ENCODE measurements at places on chromosomes 16 and 17.

DNA sequence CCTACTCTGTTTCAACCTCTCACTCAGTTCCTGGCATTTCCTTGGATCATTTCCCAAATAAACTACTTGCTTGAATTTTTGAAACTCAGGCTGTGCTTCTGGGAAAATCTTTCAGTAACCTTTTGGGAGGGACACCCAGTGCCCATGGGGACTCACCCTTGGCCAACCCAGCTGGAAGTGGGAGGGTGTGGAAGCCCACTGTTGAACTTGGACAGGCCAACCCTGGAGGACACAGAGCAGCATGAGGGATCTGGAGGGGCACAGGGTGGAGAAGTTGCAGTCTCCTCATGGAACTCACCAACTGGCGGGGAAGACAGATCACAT, 11.2 kb downstream of the RTN4RL1 start:
- no peak for DNase-seq

DNA sequence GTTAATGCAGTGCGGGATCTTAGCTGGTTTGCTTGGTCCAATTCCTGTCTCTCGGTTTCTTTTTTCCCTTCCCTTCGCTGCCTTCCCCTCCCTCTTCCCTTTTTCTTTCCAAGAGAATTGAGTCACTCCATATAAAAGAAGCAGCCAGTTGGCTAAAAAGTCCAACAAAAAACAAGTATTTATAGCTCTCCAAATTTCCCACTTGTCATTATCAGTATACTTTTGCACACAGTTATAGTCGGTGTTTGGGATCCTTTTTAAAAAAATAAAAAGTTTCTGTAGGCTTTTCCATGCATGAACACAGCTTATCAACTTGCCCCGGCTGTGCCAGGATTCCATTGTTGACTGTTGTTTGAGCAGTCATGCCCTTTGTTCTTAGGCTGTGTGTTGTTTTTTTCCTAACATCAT, 24.9 kb downstream of the HMOX2 start:
- no peak for DNase-seq

DNA sequence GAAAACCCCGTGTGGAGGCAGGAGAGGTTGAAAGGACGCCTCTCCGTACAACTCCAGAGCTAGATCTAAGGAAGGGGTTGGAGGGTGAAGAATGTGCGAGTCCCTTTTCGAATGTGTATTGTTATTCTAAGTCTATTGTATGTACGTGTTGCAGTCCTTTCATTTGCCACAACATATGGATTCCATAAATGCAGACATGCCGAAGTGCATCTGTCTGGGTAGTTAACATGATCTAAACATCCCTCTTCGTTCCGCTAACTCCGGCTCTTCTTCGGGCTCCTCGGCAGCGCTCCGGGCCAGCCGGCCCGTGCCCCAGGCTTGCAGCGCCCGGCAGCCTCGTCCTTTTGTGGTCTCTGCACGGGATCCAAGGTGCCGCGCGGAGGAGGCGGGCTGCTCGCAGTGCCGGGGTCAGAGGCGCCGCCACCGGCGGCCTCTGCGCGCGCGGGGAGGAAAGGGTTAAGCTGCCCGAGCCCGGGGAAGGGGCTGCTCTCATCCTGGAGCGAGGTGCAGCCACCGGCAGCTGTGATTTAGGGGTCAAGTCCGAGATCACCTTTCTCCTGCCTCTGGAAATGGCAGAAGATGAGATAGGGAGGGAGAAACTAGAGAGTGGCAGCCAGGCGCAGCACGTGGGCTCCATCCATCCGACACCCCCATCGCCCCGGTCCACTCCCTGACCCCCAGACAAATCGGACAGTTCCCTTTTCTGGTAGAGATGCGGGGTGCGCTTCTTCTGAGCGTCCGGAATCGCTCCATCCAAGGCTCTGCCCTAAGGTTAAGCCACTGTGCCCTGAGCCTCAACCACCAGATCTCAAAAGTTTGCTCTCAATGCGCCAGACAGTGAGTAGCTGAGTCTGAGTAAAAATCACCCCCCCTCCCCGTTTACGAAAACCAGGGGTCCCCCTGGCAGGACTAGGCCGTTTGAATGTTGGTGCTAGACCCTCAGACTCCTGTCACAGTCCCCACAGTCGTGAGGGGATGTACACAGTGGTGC, 15.1 kb upstream of the ZFHX3 start:
- peak; percentile 74 for DNase-seq

GRCh38 chr16:85768199-85768598, 17.3 kb upstream of the C16orf74 start:
- DNase-seq: no peak

GRCh38 chr16:29894352-29894751, 5.0 kb downstream of the SEZ6L2 start:
- DNase-seq: no peak

GRCh38 chr16:81094771-81095251, 1.4 kb downstream of the GCSH start:
- DNase-seq: no peak

DNA sequence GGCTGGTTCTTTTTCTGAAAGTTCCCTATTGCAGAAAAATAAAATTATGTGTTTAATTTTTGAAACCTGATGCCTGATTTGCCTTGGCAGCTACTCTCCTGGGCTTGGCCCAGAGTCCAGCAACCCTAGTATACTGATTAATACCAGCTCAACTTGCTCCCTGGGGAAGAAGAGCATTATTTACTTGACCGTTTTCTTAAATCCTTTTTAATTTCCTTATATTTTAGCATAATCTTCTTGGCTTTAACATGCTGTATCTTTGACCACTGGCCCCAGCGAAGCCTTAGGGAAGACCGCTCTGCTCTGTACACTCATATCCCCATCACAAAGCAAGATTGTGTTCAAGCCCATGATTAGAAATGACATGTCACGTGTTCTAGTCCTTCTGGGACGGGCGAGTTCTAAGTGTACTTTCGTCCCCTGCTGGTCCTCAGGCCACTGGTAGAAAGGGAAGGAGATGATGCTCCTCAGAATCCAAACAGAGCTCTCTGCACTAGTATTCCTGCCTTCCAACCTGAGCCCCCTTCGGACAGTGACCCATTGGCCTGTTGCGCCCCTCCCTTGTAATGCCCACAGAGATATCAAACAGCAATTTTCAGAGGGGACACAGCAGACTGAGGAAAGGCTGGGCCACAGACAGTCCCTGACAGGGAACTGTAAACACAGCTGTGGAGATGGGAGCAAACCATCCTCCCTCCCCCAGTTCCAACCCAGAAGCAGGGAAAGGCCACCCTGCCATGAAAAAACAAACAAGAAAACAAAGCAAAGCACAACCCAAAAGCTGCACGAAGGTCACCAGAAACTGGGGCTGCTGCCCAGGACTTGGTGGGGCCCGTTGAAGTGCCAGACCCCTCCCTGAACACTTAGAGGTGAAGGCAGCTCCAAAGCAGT, 4.3 kb upstream of the EZH1 start:
- no peak for DNase-seq

DNA sequence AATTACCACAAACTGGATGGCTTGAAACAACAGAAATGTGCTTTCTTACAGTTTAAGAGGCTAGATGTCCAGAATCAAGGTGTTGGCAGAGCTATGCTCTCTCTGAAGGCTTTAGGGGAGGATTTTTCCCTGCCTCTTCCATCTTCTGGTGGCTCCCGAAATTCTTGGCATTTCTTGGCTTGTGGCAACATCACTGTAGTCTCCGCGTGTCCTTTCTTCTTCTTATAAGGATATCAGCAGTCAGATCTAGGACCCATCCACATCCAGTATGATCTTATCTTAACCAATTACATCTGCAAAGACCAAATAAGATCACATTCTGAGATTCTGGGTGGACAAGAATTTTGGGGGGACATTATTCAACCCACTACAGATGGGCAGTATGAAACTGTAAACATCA, 119.2 kb upstream of the PMFBP1 start:
- DNase-seq: no peak

DNA sequence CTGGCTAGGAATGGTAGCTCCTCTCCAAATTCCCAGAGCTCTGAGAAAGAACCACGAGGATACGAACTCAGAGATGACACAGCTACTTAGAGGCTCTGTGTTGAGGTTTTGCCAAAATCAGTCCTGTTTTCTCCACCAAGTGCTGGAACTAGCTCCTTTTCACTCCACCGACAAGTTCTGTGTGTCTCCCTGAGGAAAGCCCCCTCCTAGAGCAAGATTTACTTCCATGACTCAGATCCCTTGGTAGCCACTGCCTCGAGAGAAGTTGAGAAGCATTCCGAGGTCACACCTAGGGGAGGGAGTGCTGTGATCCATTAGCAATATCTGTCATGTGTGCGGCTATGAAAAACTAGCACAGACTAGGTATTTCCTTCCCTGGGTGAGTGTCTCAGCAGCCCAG, 30.6 kb downstream of the IL21R start:
- no peak for DNase-seq

GRCh38 chr17:78888941-78889518, 14.0 kb downstream of the CEP295NL start:
- DNase-seq: no peak

GRCh38 chr17:57365420-57365819, 109.1 kb downstream of the MSI2 start:
- no peak for DNase-seq

- no peak for DNase-seq
Observed at GRCh38 chr16:47729701-47730100, 268.6 kb downstream of the PHKB start.

DNA sequence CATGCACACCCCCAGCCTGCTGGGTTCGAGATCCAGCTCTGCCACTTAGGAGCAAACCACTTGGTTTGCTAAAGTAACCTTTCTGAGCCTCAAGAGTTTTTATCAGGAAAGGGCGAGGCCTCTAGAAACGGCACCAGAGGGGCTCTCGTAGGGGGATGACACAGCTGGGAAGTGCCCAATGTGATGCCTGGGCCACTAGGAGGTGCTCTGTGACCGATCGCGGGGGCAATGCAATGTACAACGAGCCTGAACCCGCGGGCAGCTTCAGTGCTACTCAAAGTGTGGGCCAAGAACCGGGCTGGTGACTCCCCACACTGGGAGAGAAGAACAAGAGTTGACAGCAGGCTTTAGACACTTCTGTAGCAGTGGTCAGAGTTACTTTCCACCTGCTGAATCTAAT, 9.4 kb downstream of the C16orf89 start:
- DNase-seq: peak; percentile 80

DNA sequence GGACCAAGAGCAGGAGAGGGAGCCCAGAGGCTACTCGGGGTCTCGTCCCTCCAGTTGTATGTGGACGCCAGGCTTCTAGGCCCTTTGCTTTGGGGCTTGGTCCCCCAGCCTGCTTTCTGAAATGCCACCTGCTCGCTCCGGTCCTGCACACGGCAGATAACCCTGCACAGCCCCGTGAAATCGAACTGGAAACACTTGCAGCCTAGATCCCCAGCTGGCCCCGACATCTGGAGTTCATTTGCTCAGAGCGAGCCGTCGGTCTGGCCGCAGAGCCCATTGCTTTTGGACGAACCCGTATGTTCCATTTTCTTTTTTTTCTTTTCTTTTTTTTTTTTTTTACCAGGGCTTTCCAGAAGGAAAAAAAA, 22.9 kb downstream of the C1QTNF1 start:
- no peak for DNase-seq

DNA sequence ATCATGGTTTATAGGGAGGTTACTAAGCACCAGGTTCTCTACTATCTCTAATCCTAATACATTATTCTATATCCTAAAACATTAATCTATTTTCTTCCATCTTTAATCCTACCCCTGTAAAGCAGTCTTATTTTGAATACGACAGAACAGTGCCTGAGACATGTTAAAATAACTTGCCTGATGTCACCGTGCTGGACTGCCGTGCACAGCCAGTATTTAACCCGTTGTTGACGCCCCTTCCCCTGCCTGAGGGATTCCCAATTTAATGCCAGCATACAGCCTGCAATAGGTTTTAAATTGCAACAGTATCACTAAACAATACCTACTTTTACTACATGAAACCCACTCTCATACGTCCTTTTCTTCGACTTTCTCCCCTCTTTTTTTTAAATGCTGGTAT, 133.3 kb downstream of the PARN start:
- no peak for DNase-seq

GRCh38 chr16:70430667-70431536, 8.0 kb downstream of the ST3GAL2 start:
- DNase-seq: no peak

DNA sequence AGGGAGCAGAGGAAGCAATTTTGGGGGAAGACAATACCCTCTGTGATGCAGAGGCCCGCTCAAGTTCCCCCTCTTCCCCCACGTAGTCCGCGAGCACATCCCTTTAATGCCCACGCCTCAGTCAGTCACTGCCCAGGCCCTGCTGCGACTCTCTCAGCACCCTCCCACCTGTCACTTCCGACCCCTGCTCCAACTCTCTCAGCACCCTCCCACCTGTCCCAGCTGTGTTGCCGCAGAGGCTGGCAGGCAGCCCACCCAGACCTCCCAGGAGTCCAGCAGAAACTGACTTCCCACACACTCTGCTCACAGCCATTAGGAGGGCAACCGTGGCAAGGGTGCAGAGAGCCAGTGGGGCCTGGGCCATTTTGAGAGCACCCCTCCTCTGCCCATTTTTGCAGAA, 92.7 kb downstream of the WSCD1 start:
- DNase-seq: no peak

DNA sequence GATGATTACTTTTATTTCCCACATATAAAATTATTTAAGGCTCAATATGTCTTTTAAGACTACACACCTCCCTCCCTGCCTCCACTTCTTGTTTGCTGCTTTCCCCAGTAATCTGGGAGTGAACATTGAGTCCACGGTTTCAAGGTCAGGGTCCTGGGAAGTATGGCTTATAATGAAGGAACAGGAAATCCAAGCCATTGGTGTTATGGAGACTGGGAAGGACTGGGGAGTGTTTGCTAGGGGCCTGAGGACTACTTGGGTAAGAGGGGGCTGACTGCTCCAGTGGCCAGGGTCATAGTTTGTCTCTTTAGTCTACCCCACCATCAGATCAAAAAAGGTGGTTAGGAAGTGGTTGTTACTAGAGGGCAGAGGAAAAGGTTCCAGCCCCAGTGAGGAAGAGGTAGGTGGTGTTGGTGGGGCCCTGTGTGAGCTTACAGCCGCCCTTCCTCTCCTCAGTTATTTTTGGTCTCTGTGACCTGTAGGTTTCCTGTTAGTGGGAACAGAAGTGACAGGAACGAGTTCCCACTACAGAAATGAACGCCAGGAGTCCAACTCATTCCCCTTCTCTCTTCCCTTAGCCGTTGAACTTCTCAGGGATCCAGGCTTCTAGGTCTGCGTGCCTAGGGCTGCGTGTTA, 742 bp upstream of the SLC16A13 start:
- DNase-seq: no peak

- no peak for DNase-seq
Observed at GRCh38 chr17:9241371-9241712, 220.0 kb downstream of the NTN1 start.

DNA sequence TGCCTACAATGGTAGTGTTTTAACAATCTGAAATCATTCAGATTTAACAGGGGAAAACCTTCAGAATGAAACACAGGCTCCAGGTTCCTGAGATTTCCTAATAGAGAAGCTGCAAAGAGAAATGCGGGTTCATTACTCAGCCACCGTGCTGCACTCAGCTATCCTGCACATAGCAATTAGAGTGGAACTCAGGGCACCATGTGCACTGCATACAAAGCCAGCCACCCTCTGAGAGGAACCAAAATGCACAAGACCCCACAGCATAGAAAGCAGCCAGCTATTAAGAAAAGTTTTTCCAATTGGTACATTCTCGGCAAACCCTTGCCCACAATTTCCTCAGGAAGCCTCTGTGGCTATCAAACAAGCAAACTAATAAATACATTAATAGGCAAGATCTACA, 37.4 kb downstream of the TOM1L2 start:
- no peak for DNase-seq

GRCh38 chr16:71520550-71520949, 5.7 kb upstream of the CHST4 start:
- DNase-seq: no peak

- DNase-seq: no peak
Observed at GRCh38 chr17:64781810-64782555, 119.9 kb upstream of the SMURF2 start.
